Stimulated activated CD8-positive, alpha-beta memory T cell treated with anti-CD3 and anti-CD28 coated beads, Interleukin-4, amount 100 ng/mL, for 1 hour (primary cell): ENCODE measurements at places on chromosomes 13 and 19.

DNA sequence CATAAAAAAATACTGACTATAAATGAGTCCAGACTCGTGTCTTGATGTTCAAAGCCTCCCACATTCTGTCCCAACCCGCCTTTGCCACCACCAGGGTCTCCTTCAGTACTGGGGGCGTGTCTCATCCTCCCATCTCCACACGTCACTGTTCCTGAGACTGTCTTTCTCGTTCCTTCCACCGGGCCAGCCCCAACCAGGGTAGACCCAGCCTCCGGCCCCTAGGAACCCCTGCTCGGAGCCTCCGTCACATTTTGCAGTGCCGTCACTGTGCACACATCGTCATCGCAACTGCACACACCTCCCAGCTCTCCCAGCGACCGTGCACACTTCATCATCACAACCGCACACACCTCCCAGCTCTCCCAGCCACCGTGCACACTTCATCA lies 73.4 kb downstream of the SPACA7 start:
- no peak for DNase-seq

- no peak for DNase-seq
These were observed 221.0 kb downstream of the EFNB2 start for GRCh38 chr13:106314417-106314816.

- no peak for DNase-seq
These were observed 10.5 kb upstream of the RAP2A start for GRCh38 chr13:97423300-97424045.

DNA sequence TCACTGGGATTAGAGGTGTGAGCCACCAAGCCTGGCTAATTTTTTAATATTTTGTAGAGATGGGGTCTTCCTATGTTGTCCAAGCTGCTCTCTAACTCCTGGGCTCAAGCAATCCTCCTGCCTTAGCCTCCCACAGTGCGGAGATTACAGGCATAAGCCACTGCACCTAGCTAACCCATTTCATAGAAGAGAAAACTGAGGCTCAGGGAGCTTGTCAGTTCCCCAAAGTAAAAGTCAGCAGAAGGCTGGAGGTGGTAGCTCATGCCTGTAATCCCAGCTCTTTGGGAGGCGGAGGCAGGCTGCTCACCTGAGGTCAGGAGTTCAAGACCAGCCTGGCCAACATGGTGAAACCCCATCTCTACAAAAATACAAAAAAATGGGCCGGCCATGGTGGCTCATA lies 8.8 kb upstream of the HOMER3 start:
- no peak for DNase-seq

DNA sequence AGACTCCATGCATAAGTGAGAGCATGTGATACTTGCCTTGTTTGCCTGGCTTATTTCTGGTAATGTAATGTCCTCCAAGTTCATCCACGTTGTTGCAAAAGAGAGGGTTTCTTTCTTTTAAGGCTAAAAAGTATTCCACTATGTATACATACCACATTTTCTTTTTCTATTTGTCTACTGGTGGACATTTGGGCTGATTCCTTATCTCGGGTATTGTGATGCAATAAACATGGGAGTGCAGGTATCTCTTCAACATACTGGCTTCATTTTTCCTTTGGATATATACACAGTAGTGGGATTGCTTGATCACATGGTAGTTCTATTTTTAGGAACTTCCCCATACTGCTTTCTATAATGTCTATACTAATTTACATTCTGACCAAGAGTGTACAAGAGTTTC lies 49.6 kb upstream of the EBPL start:
- DNase-seq: no peak

- DNase-seq: no peak
These were observed 121.0 kb downstream of the COG6 start for GRCh38 chr13:39776439-39776838.

DNA sequence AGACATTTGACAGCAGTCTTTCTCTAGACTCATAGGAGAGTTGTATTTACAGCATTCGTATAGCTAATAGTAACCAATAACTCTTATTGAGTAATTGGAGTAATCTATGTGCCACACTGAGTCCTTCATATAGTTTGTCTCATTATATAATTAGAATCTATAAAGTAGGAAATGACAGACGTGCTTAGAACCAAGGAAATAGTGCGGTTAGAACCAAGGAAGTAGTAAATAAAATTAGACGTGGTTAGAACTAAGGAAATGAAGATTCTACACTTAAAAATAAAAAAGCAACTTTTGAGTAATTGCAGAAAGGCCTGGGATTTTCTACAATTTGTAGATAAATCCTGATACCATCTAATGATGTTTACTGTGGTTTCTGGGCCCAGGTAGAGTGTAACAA lies 107.8 kb upstream of the TNFSF11 start:
- DNase-seq: no peak

DNA sequence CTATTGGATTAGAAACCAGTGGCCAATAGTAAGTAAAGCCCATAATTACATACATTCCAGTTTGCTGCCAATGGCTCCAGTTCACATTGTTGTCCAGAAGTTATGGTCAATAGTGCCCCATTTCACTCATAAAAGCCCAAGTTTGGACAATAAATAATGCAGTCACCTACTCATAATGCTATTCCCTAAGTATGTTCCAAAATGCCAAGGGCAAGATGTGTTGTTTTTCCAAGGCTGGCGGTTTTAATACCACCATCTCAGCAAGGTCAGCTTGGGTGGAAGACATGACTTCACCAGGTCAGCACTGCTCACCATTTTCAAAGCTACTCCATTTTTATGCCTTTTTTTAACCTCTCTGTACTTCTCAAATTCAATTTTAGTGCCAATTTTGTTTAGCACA lies 32.7 kb downstream of the KCTD12 start:
- no peak for DNase-seq

DNA sequence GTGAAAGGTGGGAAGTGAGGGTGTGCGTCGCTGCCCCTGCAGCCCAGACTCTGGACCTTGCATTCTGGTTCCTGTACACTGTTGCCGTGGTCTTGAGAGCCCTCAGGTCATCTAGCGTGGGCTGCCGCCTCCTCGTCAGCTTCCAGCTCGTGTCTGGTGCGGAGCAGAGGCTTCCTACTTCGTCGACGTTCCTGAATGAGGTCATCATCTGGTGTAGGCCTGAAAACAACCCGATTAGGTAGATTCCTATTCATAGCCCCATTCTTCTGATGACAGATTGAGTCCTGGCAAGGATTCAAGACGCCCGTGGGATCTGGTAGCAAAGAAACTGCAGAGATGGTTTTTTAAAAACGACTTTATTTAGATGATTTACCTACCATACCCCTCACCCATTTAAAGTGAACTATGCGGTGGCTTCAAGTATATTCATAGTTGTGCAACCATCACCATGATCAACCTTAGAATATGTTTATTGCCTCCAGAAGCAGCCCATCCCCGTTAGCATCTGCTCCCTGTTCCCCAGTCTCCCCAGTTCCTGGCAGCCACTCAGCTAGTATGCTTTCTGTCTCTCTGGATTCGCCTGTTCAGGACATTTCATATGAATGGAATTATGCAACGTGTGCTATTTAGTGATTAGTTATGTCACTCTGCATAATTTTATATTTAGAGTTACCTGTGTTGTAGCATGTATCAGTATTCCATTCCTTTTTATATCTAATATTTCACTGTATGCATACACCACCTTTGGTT lies 13.8 kb downstream of the NAXD start:
- DNase-seq: no peak

DNA sequence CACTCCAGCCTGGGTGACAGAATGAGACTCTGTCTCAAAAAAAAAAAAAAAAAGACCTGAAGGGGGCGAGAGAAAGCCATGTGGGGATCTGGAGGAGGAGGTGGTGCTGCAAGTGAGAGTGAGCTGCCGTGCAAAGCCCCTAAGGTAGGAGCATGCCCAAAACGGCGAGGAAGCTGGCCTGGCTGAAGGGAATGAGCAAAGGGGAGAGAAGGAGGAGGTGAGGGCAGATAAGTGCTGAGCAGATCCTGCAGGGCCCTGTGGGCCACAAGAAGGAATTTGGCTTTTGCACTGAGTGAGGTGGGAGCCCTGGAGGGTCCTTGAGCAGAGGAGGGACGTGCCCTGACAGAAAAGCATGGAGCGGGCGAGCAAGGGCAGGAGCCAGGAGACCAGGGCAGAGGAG lies 19.4 kb upstream of the ADGRE5 start:
- DNase-seq: no peak

GRCh38 chr19:6023085-6023682 lies 45.2 kb upstream of the RANBP3 start:
- DNase-seq: no peak

DNA sequence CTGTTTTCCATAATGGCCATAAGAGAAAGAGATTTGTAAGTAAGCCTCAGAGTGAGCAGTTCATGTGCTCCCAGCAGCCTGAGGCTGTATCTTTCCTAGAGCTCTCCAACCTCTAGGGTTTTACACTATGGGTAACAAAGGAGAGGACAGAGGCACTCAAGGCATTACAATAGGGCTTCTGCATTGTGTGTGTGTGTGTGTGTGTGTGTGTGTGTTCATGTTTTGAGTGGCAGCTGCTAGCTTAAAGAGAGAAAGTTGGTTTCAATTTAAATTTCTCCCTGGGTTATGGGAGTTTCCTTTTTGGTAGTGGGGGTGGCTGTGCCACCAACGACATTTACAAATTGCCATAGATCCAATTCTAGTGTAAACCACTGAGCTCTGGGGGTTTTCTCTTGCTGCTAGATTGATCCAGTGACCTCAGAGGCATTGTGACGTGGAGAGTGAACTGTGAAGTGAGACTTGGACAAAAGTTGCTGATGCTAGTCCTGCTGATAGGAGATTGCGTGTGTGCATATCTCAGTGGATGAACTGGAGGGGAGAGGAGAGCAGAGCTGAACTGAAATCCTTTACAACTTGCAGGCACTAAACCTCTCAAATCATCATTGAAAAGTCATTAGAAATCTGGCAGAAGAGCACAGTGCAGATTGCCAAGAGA lies 67.2 kb upstream of the OLFM4 start:
- DNase-seq: no peak

DNA sequence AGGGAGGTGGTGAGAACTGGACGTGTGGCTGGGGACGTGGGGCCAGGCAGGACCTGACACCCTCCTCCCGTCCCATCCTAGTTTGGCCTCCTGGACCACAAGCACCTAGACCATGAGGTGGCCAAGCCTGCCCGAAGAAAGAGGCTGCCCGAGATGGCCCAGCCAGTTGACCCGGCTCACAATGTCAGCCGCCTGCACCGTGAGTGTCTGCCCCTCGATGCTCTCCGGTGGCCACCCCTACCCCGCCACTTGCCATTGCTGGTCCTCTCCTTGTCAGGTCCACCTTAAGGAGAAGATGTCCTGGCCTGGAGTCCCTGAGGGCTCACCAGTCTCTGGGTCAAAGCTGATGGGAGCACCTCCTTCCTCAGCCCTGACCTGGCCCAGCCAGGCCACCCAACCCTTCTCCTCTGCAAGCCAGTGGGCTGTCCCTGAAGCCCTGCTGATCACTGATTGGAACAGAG lies 2.2 kb downstream of the ANGPTL4 start:
- no peak for DNase-seq

GRCh38 chr13:25165663-25166062 lies 6.4 kb downstream of the AMER2 start:
- no peak for DNase-seq

DNA sequence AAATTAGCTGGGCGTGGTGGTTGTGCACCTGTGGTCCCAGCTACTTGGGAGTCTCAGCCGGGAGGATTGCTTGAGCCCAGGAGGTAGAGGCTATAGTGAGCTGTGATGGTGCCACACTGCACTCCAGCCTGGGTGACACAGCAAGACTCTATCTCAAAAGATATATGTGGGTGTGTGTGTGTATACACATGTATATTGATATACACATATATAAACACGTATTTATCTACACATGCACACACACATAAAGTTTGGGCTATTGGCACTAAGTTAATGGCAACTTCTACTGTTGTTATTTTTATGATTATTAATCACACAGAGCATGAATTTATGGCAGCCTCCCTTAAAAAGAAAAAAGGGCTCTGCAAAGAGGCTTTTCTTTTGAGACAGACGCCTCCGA lies 27.1 kb upstream of the ABCC4 start:
- no peak for DNase-seq

DNA sequence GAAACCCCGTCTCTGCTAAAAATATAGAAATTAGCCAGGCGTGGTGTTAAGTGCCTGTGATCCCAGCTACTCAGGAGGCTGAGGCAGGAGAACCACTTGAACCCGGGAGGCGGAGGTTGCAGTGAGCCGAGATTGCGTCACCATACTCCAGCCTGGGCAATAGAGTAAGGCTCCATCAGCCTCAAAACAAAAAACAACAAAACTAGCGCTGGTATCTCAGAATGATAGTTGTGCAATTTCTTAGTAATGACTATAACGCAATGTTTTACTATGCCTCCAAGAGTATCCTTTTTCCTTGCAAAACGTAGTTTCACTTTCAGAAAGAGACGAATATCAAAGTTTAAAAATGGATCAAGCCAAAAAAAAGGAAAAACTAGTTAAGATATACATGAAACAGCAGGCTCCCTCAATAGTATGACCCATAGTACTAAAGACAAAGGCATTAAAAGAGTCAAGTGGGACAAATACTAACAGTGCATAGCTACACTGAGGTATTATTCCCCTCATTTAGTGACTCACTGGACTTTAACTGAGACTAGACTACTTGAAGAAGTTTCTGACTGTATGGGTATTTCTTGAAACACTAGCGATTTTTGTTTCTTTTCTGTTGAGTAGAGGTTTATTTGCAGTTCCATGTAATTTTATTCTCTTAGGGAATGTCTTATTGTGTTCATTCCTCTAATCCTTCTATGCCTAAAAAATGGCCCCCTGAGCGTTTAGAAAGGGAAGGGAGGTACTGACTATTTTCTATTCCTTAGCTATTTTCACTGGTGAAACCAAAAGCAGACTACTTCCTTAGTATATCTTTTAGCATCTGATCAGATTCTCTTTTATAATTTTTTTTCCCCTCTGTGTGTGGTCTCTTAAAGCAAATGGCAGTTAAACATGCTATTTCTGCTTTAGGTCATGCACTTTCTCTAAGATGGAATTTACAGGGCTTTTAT lies 10.4 kb upstream of the ITM2B start:
- DNase-seq: no peak

- no peak for DNase-seq
These were observed 7.1 kb downstream of the RFX2 start for GRCh38 chr19:6103217-6103644.

DNA sequence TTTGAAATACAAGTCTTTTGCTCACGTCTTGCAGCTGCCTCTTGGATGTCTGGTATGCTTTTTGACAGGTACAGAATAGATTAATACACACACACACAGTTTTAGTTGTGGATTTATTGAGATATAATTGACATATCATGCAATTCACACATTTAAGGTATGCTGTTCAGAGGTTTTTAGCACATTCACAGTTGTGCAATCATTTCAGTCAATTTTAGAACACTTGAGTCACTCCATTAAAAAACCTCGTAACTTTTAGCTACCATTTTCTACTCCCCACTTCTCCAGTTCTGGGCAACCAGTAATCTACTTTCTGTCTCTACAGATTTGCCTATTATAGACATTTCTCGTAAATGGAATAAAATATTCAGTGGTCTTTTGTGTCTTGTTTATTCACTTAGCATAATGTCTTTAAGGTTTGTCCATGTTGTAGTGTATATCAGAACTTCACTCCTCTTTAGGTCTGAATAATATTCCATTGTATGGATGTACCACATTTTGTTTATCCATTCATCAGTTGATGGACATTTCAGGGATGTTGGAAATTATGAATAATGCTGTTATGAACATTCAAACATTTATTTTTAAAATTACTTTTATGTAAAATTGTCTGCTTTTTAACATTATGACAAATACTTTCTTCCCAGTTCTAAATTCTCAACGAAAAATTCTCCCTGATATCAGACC lies 2.5 kb upstream of the ZMYM2 start:
- no peak for DNase-seq
